ENCODE measurements at places on chromosomes 12 and 14. TPM values are rescaled to one million over a fixed set of nuclear protein-coding genes. Genes with fewer than 3 reads are reported as not detected.

- no peak overlapping the region for H3K27ac ChIP-seq
- H3K36me3 ChIP-seq, result no peaks in the 10 kb centered on the region
These were observed 23.2 kb downstream of the TMTC2 start for GRCh38 chr12:82709794-82710355.

- H3K27ac ChIP-seq, result no peak overlapping the region
- H3K27me3 ChIP-seq, result no peaks in the 10 kb centered on the region
- no peak overlapping the region for H3K4me3 ChIP-seq
- H3K4me1 ChIP-seq, result peaks cover 6% of the 10 kb centered on the region
These were observed 141.6 kb upstream of the CPSF6 start for GRCh38 chr12:69097619-69098368.

Gene MAP3K9
- 20.2 TPM for total RNA-seq

Gene ASCL1
- not detected for total RNA-seq

DNA sequence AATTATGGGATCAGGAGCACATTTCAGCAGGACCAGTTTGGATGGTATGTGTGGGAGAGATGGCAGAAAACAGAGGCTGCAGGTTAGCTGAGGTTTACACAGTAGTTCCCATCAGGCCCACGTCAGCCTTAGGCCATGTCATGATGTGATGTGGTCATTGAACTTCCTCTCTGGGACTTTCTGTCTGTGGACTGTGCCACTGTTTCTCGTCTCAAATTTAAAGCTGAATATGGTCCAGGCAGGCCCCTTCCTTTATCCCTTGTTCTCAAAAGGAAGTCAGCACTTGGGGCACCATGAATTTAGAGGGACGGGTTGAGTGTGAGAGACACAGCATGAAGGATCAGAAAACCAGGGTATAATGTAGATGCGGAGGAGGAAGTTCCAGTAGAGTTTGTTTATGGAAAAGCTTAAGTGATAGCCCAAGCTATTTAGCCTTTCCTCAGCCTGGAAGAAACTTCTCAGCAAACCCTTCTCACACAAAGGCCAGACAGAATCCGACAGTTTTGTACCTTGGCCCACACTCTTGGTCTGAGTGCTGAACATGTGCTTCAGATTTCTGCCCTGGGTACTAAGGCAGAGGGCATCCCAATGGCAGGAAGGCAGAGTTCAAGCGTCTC, 3.6 kb upstream of the IGFBP6 start:
- H3K4me1 ChIP-seq, result peaks cover 19% of the 10 kb centered on the region
- peaks cover 13% of the 10 kb centered on the region for H3K27me3 ChIP-seq
- no peak for DNase-seq
- H3K27ac ChIP-seq, result no peak overlapping the region
- no peaks in the 10 kb centered on the region for H3K36me3 ChIP-seq
- H3K4me3 ChIP-seq, result no peak overlapping the region

DNA sequence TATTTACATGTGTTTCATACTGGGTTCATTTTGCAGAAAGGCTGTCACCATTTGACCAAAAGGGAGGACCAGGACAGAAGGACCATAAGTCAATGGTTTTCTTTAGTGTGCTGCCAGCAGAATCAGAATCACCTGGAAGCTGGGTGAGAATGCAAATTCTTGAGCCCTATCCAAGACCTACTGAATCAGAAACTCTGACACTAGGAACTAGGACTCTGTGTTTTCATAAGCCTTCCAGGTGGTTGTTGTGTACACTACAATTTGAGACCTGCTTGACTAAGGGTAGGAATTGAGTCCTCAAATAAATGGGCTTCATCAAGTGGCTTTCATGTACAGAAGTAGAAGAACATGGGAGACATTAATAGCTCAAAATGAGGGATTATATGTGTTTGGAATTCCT, 32.2 kb downstream of the PDE6H start:
- H3K27me3 ChIP-seq, result peaks cover 4% of the 10 kb centered on the region
- H3K36me3 ChIP-seq, result no peaks in the 10 kb centered on the region

DNA sequence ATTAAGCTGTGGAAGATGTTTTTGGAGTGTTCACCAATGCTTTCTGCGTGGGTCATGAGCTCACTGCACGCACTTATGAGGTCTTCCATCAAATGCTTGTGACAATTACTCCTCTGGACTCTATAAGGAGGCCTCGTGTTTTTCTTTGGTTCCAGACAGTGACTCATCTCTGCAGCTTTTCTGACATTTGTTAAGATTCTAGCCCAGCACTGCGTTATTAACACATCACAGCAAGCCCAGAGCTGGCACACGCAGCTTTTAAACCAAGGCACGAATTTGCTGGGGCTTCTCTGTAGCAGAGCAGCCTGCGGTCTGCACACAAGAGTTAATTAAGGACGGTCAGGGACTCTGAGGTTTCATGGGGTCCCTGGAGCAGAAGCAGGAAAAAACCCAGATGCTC, 16.9 kb downstream of the MEG3 start:
- no peaks in the 10 kb centered on the region for H3K27me3 ChIP-seq
- H3K4me1 ChIP-seq, result no peaks in the 10 kb centered on the region
- no peaks in the 10 kb centered on the region for H3K36me3 ChIP-seq
- no peak overlapping the region for H3K4me3 ChIP-seq
- no peak overlapping the region for H3K27ac ChIP-seq
- no peak for DNase-seq

Gene C3AR1
- total RNA-seq, result 0.15 TPM

- H3K4me3 ChIP-seq, result no peak overlapping the region
- peaks cover 3% of the 10 kb centered on the region for H3K4me1 ChIP-seq
- H3K27ac ChIP-seq, result no peak overlapping the region
- DNase-seq, result no peak
- H3K27me3 ChIP-seq, result peaks cover 7% of the 10 kb centered on the region
These were observed 13.2 kb downstream of the PLD4 start for GRCh38 chr14:104937694-104938365.

Data from B cell (primary cell).